ENCODE measurements at places on chromosomes 13 and 19. TPM values are rescaled to one million over a fixed set of nuclear protein-coding genes. Genes with fewer than 3 reads are reported as not detected.

DNA sequence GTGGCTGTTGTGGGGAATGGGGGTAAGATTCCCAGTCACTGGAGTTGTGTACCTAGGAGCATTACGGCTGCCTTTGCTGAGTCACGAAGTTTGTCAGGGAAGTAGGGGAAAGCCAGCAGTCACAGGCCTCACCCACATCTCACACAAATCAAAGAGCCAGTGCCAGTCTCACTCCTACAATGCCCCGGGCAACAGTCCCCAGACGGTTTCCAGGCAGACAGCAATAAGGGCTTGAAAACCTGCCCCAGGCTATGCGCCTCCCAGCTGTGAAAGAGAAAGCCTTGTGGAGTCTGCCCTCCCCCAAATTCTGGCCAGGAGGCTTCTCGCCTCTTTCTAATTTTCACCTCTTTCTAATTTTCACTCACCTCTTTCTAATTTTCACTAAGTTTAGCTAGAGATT, 142.3 kb upstream of the EDNRB start:
- DNase-seq: no peak

Gene RFX1
- 27.2 TPM for total RNA-seq

GRCh38 chr19:6011794-6012193, 33.9 kb upstream of the RANBP3 start:
- DNase-seq: no peak

GRCh38 chr19:17846146-17846545, 1.6 kb downstream of the JAK3 start:
- no peak for DNase-seq

DNA sequence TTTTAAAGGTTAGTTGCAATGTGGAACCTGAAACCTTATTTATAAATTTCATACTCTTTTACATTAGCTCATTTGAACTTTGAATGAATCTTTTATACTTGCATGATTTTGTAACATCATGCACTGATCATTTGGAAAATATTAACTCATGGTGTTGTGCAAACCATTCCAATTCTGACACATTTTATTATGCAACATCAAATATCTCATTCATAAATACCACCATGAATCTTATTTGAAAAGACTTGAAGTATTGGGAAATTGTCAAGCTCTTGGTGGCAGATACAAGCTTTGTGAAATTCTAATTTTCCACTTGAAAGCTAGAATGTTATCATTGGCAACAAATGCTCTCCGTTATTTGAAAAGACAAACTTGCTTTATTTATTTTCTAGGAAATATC, 379.9 kb upstream of the PCDH20 start:
- DNase-seq: no peak

Gene TMEM147
- total RNA-seq: 57.6 TPM

- DNase-seq: no peak
Measured at GRCh38 chr13:20337884-20338551, 105.9 kb upstream of the GJB6 start.

Gene NCCRP1
- total RNA-seq: not detected

DNA sequence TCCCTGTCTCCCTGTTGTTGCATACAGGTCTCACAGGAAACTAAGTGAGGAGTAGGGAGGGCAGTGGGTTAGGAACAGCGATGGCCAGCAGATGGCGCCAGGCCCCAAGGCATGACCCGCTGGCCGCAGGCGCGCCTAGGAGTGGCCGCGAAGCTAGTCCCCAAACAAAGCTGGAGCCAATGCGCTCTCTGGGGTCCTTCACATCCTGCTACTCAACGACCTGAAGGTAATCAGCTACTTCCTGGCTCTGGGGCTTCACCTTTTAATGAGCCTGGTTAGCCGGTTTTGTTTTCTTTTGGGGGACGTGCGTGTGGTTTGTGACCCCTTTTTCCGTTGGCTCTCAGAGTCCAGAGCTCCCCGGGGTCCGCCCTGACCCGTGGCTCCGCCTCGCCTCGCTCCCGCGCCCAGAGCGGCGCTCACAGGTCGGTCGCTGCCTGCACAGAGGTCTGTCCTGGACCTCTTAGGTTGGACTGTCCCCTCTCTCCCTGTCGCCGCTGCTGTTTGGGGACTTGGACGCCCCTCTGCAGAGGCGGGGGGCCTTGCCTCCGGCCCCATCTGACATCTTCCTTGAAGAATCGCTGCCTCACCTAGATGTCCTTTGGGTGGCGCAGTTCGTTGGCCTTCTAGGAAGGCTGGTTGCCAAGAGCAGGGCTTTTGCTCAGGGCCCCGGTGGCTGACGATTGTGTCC, 62.2 kb upstream of the GTF3A start:
- peak; percentile 90 for DNase-seq

Gene FBN3
- not detected for total RNA-seq

DNA sequence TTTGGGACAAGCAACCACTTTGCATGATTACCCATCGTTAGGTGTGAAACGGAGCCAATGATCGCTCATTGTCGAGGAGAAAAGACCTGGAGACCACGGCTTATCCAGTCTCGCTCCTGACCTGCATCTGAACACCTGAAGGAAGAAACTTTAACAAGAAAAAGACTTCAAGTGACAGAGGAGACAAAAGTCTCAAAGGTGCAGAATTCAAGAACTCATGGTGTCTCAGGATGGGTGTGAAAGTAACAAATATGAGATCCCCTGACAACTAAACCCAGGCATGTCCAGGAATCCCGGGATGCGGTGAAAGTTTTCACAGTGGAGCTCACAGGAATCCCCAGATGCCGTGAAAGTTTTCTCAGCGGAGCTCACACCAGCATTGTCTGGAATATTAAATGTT, 6.3 kb upstream of the ATP11A start:
- no peak for DNase-seq

- no peak for DNase-seq
Measured at GRCh38 chr13:57638186-57638890, 6.8 kb downstream of the PCDH17 start.

DNA sequence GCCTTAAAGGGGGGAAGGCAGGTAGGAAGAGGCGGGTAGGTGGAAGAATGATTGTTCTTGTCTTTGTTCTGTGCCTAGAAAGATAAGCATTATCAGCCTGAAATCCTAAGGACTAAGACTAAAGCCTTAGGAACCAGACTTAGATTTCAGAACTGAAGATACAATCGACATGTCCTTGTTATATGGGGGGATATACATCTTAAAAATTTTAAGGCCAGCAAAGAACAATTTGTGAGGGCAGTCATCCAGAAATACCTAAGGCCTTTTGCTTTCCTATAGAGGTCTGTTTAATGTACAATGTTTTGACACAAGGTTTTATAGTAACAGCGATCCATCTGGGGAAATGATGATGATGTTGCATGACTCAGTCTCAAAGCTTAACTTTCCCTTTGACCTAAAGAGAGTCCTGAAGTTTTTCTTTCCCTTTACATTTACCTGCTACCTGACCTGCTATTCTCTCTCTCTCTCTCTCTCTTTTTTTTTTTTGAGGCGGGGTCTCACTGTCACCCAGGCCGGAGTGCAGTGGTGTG, 20.2 kb upstream of the CEACAM6 start:
- DNase-seq: no peak

Gene FXYD3
- 440 TPM for total RNA-seq

Gene ZIC2
- total RNA-seq: not detected

GRCh38 chr13:46339035-46339666, 47.9 kb downstream of the RUBCNL start:
- no peak for DNase-seq

DNA sequence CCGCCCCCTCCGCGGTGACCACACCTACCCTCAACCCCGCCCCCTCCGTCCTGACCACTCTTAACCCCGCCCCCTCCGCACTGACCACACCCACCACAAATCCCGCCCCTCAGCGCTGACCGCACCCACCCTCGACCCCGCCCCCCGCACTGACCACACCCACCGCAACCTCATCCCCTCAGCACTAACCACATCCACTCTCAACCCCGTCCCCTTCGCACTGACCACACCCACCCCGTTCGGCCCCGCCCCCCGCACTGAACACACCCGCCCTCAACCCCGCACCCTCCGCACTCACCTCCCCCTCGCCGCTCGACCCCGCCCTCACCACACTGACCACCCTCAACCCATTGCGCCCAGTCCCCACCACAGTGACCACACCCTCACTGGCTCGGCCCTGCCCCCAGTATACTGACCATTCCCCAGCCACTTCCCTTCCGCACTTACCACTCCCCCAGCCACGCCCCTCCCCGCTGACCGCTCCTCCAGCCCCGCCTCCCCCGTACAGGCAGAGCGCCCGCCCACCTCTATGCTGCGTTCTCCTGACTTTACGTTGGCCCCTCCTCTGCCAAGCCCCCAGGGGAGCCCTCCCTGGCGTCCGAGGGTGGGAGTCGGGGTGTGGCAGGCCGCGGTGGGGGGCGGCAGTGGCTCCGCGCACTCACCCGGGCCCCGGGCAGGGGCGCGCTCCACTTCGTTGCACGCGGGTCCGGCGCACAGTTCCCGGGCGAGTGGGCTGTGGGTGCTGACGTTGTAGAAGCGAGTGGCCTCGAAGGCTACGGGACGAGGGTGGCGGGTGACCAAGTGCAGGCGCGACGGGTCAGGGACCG, 8.4 kb downstream of the F2RL3 start:
- DNase-seq: peak; percentile 96

Gene CEACAM5
- total RNA-seq: 101 TPM

GRCh38 chr19:55377356-55378131, 918 bp downstream of the TMEM190 start:
- DNase-seq: peak; percentile 71

GRCh38 chr13:66314911-66315310, 915.2 kb downstream of the PCDH9 start:
- DNase-seq: no peak

- DNase-seq: no peak
Measured at GRCh38 chr19:18856385-18857126, 24.8 kb downstream of the UPF1 start.

DNA sequence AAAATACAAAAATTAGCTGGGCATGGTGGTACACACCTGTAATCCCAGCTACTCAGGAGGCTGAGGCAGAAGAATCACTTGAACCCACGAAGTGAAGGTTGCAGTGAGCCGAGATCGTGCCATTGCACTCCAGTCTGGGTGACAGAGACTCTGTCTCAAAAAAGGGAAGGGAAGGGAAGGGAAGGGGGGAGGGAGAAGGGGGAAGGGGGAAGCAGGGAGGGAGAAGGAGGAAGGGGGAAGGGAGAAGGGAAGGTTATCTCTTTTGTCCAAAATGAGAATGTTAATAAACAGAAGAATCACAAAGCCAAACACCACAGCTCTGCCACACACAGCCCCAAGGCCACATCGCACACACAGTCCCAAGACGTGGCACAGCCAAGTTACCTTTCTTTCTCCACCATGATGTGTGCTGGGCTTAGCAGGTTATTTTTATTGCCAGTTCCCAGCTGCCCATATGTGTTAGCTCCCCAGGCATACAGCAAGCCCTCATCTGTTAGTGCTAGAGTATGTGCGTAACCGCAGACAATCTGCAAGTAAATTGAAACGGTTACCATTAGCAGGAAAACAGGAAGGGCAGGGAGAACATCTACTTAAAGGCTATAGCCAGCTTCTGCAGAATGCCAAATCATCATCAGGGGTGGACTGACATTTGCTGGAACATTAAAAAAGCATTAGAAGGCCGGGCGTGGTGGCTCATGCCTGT, 34.3 kb downstream of the RCBTB1 start:
- DNase-seq: no peak

GRCh38 chr19:7926021-7926726, at the start of gene CTXN1:
TSS of gene CTXN1 (minus strand) at chr19:7926135. CDS start at chr19:7925538, 597 bp downstream.
- peak; percentile 79 for DNase-seq

DNA sequence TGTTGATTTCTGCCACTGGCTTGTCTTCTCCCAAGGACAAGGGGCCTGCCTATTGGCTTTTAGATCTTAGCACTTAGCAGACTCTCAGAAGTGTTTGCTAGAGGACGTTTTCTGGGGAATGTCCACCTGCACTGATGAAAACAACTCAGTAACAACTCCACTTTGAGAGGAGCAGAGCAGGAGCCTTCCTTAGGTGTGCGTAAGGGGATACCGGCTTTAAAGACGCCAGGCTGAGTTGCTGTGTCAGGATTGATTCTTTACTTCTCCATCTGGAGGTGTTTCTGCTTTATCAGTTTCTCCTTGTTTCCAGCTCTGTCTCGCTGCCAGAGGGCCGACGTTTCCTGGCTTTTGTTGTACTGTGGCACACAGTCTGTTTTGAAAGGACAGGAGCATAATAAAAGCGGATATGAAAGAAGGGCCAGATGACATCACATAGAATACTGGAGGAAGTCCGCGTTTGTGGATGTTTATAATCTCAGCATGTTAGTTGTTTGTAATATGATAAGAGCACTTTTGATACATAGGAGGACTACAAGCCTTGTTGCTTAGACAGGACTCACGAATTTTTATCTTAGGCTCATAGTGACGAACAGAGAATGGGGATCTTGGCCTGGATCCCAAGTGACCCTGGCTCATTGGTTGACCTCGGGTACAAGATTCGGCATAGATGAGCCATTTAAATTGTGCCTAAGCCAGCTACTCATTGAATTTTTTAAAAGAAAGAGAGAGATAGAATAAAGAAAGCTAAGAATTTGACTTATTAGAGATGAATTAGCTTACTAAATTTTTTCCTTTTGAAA, 34.6 kb downstream of the COL4A2 start:
- peak; percentile 61 for DNase-seq

- no peak for DNase-seq
Measured at GRCh38 chr13:102902789-102903347, 57.0 kb downstream of the ERCC5 start.

- no peak for DNase-seq
Measured at GRCh38 chr13:102692491-102692826, 2.4 kb downstream of the METTL21C start.

Gene C19orf73
- not detected for total RNA-seq

Gene FOSB
- 5.5 TPM for total RNA-seq

Gene S1PR5
- not detected for total RNA-seq

DNA sequence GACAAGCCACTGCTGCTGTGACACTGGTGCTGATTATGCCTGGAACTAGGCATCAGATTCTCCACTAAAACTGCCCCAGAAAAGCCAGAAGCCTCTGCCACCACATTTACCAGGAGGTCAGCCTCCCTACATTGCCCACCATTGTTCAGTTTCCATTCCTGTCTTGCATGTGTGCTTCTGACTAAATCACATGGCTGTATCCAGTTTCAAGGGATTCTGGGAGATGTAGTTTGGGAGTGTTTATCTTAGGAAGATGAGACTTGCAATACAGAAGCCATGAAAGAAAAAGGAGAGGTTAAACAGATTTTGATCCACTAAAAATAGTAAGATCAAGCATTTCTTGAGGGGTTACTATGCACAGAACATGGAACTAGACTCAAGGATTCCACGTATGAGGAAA, 40.7 kb upstream of the SERPINE3 start:
- no peak for DNase-seq

Gene C2CD4C
- 0.73 TPM for total RNA-seq

- peak; percentile 44 for DNase-seq
Measured at GRCh38 chr19:53906211-53907192, 2.6 kb upstream of the CACNG7 start.

GRCh38 chr13:99196466-99197116, 4.1 kb upstream of the UBAC2 start:
- DNase-seq: no peak

Gene SIGLECL1
- not detected for total RNA-seq

DNA sequence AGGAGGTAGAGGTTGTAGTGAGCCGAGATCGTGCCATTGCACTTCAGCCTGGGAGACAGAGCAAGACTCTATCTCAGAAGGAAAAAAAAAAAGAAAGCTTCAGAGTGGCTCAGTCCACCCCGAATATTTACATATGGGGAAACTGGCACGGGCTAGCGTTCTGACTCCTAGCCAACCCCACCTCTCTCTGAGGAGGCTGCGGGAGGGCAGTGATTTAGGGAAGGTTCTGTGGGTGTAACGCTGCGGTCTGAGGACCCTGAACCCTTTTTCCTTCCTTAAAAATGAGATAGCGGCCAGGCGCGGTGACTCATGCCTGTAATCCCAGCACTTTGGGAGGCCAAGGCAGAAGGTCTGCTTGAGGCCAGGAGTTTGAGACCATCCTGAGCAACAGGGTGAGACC, 5.0 kb downstream of the LRRC25 start:
- no peak for DNase-seq

All from stomach (tissue), 19 donors.